ENCODE measurements at places on chromosomes 7 and 10.

GRCh38 chr10:33052263-33052875 lies 94.3 kb upstream of the ITGB1 start:
- DNase-seq = no peak

DNA sequence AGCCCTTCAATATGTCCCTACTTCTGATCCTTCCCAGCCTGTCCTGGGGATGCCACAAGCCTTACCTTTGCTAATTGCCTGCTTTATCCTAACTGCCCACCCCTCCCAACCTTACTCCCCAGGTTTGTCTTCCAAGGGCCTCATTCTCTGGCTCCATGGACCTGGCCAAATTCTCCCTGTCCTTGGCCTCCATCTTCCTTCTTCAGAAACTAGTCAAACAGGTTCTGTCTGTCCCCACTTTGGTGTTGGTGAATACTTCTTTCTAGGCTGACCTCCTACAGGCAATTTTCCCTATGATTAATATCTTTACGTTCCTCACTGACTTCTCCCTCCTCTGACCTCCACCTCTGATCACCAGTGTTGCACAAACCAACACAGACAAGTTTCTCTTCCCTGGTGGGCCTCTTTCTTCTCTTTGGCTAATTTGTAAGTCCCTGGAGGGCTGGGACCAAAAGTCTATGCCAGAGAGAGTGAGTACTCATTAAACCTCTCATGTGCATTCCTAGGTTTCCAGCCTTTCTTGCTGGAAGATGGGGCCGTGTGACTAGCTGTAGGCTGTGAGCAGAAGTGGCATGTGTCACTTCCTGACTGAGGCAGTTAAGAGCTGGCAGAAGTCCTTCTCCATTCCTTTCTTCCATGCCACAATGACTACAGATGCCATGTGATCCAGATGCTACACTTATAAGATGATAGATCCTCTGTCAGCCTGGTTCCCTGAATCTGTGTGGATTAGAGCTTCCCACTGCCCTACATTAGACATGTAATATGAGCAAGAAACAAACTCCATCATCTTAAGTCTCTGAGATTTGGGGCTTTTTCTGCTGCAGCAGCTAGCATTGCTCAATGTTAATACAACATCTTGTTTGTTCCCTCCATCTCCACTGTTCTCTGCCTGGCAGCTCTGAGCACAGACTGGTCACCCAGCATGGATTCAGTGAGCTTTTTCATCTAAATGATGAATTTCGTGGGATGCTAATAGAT lies 382.7 kb downstream of the RPS24 start:
- peak; percentile 62 for DNase-seq

DNA sequence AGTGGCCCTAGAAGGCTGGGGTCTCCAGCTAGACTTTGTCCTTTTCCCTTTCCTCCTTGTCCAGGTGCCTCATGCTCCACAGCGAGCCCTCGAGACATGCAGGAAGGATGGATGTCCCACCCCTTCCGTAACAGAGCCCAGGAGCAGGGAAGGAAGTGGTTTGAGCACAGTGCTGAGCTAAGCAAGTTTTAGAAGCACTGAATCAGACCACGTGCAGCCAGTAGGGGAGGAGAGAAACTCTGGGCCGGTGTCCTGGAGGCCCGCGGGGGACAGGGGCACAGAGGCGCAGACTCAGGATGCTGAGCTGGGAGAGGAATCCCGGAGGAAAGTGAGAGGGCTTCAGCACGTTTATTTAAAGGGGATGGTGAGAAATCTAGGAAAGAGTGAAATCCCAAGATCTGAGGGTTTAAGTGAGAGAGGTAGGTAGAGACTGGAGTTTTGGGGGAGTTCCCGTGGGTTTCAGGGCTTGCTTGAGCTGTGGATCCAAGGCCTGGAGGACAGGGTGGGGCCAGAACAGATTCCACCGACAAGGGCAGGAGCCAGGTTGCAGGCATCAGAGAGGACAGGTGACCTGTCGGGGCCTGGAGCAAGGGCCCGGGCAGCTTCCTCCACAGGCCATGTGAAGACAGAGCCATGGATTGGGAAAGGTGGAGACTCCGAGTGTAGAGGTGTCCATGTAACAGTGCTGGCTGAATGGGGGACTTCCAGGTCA lies 4.4 kb upstream of the IRF5 start:
- DNase-seq = no peak

DNA sequence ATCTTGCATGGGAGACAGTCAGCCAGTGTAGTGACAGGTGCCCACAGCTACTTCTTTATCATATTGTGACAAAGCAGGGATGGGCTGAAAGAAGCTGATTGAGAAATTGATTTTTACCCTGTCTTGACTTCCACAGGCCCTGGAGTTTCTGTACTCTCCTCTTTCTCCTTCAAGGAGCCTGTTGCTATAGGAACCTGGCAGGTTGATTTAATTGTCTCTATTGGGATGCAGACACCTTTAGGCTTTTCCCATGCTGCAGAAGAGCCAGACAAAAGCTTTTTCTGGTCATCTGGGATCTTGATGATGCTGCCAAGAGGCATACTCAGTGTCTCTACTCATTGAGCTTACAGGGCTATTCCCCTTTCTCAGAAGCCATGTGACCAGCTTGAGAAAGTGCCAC lies 754.8 kb downstream of the KCNMA1 start:
- no peak for DNase-seq

DNA sequence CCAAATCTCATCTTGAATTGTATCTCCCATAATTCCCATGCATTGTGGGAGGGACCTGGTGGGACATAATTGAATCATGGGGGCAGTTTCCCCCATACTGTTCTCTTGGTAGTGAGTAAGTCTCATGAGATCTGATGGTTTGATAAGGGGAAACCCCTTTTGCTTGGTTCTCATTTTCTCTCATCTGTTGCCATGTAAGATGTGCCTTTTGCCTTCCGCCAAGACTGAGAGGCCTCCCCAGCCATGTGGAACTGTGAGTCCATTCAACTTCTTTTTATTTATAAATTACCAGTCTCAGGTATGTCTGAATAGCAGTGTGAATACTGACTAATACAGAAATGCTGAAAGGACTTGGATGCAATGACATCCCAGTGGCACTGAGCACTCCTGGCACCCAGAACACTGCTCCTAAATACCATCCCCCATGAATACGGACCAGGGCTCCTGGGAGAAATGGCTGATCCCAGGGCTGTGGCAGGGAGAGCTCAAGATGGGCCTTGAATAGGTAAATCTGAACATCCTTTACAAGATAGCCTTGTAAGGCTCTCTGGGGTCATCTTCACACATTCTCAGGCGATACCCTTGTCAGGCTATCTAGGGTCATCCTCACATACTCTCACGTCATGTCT lies 19.4 kb downstream of the ZFAND2A start:
- no peak for DNase-seq

DNA sequence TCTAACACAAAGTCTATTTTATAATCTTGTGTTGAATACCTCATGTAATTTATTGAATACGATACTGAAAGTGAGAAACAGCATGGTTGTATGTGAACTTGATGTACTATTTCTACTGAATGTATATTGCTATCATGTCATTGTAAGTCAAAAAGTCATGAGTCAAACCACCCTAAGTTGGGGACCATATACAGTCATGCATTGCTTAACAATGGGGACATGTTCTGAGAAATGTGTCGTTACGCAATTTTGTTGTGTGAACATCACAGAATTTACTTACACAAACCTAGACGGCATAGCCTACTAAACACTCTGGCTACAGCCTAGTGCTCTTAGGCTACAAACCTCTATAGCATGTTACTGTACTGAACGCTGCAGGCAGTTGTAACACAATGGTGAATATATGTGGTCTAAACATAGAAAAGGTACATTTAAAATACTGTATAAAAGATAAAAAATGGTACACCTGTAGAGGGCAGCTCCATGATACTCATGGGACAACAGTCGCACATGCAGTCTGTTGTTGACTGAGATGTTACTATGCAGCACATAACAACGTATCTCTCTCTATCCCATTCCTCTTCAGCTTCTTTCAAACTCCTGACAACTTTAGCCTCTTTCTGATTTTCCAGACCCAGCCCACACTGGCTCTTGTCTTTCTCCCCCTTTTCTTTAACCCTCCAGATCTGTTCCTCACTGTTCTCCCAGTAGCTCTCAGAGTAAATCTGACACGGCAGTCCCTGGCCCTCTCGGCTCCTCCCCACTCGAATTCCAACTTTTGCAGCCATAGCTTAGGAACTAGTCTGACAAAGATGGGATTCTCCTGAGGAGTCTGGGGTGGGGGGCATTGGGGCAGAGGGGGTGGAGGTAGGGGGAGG lies 90.1 kb downstream of the SNX10 start:
- no peak for DNase-seq

- no peak for DNase-seq
Measured at GRCh38 chr7:18694911-18695310, 199.4 kb downstream of the HDAC9 start.

DNA sequence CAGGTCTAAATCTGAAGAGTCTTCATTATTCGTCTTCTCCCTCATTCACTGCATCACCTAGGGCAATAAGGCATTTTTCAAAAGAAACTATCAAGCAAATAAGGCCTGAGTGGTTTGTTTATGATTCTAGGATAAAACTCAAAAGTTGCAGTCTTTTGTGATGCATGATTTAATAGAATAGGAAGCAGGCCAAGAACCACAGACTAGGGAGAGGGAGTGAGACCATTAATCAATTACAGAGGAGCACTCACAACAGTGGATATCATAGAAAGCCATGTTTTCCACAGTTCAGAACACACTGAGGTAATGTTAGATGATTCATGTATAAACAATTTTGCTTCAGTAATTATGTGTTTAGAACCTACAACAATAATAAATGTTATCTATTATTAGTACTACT lies 87.8 kb upstream of the LRRTM3 start:
- peak; percentile 25 for DNase-seq

DNA sequence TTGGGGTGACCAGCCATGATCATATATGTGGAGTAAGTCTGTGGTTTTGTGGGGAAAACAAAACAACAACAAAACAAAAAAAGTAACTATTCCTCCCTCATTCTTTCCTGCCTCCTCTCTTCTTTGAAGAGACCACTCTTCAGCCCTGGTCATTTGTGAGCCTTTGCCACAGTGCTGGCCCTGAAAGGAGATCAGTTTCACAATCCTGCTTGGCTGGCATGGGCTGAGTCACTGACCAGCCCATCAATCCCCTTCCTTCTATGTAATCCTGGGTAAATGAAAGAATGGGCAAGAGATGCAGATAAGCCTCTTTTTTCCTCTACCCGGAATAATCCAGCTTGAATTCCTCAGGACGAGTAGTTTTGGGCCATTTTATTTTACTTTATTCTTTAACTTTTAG lies 13.6 kb downstream of the CSTF2T start:
- no peak for DNase-seq

GRCh38 chr10:27152687-27153086 lies 1.5 kb downstream of the YME1L1 start:
- no peak for DNase-seq

DNA sequence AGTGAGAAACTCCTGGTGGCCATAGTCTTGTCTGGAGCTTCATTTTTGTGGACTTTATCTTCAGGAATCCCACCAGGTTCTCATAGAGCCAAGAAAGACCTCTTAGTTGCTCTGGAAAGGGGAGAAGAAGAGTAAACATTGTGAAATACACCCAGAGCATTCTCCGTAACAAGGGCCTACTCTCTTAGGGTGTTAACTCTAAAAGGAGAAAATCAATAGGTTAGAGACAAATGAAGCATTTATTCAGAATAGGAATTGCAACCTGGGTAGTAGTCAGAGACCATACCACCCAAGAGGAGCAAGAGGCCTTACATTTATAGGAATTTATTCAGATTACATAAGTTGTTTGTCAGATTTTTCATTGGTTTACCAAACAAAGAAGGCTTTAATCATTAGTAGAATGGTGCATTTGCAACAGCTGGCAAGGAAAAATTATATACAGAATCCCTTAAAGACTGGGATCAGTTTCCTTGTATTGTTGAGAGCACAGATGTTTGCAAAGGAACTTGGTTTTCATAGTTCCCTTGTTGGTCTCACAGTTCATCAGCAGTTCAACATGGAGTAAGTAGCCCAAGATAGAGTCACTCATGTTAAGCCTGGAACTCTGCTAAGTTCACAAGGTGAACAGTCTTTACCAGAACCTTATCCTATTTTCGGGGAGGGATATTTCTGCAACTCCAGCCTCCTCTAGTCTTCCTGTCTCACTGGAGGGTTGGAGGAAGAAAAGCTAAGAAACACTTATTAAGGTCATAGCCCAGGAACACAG lies 53.2 kb upstream of the TMEM140 start:
- DNase-seq = no peak
